ENCODE measurements at places on chromosomes 6 and 20.

GRCh38 chr6:29603930-29604329 lies 19.0 kb downstream of the OR2H2 start:
- DNase-seq, result no peak

- DNase-seq, result no peak
Observed at GRCh38 chr20:24701027-24701426, 231.6 kb downstream of the SYNDIG1 start.

DNA sequence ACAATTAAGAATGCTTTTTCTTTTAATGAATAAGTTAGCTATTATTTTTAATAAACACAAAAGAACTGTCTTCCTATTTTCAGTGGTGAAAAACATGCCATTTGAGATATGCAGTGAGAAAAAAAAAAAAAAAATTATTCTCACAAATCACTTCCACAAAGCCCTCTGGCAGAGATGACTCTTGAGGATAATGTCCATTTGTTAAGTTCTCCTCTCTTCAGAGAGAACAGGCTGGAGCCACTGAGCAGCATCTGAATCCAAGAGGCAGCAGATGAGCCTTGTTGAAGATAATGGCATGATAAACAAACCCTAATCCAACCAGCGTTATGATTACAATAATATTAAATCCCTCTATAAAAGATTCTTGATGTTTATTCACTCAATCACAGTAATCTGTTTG lies 105.0 kb downstream of the PTPRK start:
- no peak for DNase-seq

GRCh38 chr6:113017353-113017752 lies 670.2 kb downstream of the RFPL4B start:
- no peak for DNase-seq

DNA sequence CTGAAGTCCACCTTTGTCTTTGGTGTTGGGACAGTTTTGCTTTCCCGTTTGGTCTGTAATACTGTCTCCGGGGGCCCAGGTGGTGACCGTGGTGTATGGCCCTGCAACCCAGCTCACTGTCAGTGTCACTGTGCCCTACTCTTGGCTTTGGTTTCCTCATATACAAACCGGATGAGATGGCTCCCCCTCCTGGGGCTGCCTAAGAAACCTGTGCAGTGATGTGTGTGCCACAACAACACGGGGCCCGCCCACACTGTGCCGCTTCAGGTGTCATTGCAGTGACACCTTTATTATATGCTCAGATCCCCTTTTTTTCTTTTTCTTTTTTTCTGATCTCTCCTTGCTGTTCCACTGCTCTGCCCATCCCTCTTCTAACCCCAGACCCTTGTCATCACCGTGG lies 73.9 kb downstream of the RAMACL start:
- no peak for DNase-seq

GRCh38 chr6:16961577-16961976 lies 140.3 kb upstream of the STMND1 start:
- DNase-seq, result no peak

- no peak for DNase-seq
Observed at GRCh38 chr20:52305024-52305645, 113.6 kb upstream of the ZFP64 start.

Measured in cerebellar nuclear complex (tissue), 1 donor.